ENCODE measurements at places on chromosomes 2 and 18.

DNA sequence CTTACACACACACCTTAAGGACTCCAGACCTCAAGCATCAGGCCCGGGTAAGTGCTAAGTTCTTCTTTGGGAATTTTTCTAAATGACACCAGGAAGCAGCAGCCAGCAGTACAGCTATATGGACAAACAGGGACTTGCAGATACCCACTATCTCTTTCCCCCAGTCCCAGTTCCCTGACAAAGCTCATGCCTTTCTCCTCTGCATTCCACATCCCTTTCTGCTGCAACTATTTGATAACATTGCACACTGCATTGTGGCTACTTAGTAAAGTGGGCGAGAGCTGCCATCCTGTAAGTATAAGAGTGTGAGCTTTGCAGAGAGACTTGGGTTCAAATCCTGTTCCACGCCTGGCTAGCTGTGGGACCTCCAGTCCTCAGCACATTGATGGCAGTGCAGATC, 14.0 kb upstream of the CD226 start:
- no peak for DNase-seq

DNA sequence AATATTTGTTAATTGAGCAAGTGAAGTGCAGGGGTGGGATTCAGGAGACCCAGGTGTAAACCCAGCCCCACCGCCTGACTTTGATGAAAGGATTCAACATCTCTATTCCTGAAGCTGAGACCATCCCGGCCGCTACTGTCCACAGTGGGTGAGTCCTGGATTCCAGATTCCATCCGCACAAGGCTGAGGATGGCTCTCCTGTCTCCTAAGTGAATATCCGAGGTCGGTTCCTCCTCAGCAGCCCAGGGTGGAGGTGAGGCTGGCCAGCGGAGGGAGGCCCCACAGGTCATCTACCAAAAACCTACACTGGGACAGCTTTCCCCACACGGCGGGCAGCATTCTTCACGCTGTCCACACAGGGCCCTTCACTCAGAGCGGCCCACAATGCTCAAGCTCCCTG, 57.6 kb downstream of the ACKR3 start:
- DNase-seq, result no peak

DNA sequence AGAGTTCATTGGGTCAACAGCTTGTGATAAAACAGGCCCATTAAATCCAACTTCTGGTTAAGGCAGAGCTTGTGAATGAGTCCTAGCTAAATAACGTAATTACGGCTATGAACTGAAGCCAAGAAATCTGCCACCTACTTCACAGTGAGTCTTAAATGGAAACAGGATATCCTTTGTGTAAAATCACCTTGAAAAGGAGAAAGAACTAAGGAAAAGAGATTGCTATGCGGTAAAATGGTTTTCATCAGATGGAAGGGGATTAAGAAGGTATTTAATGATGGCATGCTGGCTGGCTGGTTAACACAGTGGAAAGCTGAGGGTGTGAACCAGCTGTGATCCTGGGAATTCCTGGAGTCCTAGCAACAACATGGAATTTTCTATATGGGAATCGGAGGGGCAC, 156.6 kb downstream of the DOK6 start:
- DNase-seq, result no peak

GRCh38 chr2:208413931-208414330, 7.3 kb downstream of the PTH2R start:
- no peak for DNase-seq

- DNase-seq, result peak; percentile 40
These were observed 84.0 kb upstream of the PELI1 start for GRCh38 chr2:64228126-64228678.

- DNase-seq, result no peak
These were observed 578 bp downstream of the IWS1 start for GRCh38 chr2:127525691-127526131.

DNA sequence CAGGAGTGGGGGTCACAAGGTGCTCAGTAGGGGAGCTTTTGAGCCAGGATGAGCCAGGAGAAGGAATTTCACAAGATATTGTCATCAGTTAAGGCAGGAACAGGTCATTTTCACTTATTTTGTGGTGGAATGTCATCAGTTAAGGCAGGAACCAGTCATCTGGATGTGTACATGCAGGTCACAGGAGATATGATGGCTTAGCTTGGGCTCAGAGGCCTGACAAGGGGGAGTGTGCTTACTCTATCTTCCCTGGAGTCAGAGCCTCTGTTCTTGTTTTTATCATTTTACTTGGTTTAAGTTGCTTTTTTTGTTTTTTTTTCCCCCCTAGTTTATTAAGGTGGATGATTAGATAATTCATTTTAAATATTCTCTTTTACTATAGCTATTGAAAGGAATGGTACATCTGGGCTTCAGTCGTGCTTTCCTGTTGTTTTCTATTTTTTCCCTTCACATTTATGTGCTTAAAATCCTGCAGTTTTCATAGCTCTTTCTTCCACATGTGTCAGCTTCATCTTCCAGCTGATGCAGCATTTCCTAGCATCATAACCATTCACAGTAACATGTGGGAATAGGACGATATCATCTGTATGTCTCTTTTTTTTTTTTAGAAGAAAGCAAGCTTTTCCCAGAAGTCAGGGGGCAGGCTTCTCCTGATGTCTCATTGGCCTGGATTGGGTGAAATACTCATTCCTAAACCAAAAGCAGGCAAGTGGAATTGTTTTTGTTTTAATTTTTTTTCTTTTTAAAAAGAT, 15.4 kb downstream of the ZNF396 start:
- no peak for DNase-seq

DNA sequence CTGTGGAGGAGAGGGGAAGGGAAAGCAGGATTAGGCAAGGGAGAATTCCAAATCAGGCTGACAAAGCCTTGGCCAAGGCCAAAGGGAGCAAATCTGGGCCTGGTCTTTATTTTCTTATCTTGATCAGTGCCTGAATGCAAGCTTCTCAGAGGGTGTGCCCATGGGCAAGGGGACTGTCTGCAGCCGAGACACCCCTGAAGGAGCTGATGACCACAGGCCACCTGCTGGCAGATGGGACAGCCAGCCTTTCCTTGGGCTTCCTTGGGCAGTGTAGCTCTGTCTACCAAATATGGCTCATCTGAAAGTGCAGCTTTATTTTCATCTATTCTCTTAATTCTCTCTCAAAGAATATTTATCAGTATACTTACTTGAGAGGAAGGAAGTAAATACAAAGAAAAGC, 117.0 kb downstream of the PKP4 start:
- no peak for DNase-seq

- no peak for DNase-seq
These were observed 4.2 kb upstream of the SFXN5 start for GRCh38 chr2:73075477-73076373.

DNA sequence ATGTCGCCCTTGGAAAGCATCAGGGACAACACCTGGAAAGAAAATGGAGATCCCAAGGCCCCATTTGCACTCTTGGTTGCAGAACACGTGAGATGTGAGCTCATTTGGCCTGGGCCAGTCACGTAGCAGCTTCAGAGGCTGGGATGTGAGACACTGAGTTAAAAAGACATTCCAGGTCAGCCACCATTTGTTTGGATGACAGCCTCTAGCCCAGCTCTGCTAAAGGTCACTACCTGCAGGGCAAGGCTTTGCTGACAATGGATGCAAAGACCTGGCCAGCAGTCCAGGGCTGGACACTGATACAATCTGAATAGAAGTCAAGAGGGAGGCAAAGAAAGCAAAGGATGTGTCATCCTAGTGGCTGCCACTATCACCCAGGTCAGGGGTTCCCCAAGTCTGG, 83.9 kb upstream of the LRPPRC start:
- DNase-seq, result no peak

- no peak for DNase-seq
These were observed at the start of gene NEUROD1 for GRCh38 chr2:181680055-181680936. NEUROD1 (minus strand) TSS chr2:181680517; CDS start chr2:181678860, 1,657 bp downstream.

- DNase-seq, result no peak
These were observed 41.6 kb downstream of the NPPC start for GRCh38 chr2:231884438-231885140.

GRCh38 chr2:106120432-106120831, 73.7 kb downstream of the UXS1 start:
- DNase-seq, result no peak

DNA sequence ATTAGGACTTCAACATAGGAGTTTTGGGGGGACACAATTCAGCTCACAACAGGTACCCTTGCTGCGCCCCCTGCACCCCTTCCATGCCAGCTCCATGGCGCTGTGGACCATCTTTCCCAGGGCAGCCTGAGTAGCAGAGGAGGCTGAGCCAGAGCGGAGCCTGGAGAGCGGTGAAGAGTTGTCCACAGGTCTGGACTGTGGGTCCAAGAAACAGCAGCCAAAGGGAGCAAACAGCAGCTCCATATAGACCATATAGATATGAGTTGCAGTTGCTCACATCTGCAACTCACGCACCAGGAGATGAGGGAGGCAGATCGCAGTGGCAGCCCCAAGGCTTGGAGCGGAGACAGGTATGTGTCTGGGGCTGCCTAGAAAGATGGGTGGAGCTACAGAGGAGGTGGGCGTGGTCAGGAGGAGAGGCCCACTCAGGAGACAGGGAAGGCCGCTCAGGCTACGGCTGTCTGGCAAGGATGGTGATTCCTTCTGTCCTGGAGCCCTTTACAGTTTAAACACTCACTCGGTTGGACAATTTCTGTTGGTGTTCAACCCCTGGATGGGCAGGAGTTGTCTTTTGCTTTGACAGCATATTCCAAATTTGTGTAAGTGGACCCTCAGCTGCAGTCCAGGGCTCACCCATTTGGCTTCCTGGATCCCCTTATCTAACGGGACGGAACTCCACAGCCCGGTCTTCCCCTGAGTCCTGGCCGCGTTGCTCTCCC, 155.1 kb downstream of the LPIN1 start:
- no peak for DNase-seq

DNA sequence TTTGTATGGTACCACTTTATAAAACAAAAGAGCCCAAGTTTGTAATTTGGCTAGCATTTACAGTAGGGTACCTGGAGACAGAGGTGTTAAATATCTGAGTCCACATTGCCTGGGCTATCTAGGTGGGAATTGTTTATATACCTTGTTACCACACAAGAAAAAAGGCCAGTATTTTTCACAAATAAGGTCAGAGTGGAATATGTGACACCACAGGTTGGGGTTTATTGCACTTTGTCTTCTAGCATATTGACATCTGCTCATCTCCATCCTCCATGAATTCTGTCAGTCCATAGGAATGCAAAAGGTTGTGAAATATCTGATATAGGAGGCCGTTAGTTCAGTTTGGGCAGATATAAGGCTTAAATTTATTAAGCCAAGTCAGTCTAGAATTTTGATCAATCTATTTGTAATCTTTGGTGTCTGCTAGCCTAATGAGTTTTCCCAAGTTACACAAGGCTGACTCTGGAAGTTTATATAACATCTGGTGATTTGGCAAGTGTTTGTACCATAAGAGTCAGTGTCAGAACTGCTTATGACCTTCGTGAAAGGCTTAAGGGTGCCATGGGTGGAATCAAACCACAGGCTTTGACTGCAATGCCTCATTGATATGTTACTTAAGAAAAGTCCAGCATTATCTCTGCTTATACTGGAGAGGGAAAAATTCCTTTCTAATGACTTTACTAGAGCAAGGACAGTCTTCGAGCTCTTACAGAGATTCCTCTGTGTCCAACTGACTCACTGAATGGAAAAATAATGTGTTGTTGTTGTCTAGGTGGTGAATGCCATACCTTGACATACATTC, 11.3 kb upstream of the DPP4 start:
- DNase-seq, result no peak

DNA sequence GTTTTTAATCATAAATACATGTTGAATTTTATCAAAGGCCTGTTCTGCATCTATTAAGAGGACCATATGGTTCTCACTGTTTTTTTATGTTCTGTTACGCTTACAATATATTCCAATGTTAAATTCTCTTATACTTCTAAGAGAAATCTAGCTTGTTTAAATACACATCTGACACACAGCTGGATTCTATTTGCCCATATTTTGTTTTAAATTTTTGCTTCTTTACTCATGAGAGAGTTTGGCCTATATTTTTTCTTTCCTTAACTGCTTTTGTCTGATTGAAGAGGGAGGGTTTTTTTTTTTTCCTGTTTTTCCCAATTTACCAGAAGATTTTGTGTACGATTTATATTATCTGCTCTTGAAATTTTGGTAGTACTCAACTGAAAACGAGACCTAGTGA, 34.9 kb downstream of the RNF144A start:
- no peak for DNase-seq

DNA sequence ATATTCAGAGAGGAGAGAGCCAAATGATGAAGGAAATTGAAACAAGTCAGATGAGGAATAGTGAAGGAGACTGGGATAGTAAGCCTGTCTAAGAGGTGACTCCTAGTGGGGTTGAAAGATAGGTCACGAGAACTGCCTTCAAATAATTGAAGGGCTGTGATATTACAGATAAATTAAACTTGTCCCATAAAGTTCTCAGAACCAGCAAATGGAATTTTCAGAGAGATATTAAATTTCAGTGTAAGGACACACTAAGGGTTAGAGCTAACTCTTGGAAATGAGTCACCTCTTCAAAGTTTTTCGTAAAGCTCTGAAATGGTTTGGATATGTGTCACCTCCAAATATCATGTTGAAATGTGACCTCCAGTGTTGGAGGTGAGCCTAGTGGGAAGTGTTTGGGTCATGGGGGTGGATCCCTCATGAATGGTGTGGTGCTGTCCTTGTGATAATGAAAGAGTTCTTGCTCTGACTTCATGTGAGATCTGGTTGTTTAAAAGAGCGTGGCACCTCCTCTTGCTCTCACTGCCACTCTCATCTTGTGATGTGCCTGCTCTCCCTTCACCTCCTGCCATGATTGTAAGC, 87.3 kb downstream of the BABAM2 start:
- DNase-seq, result no peak

DNA sequence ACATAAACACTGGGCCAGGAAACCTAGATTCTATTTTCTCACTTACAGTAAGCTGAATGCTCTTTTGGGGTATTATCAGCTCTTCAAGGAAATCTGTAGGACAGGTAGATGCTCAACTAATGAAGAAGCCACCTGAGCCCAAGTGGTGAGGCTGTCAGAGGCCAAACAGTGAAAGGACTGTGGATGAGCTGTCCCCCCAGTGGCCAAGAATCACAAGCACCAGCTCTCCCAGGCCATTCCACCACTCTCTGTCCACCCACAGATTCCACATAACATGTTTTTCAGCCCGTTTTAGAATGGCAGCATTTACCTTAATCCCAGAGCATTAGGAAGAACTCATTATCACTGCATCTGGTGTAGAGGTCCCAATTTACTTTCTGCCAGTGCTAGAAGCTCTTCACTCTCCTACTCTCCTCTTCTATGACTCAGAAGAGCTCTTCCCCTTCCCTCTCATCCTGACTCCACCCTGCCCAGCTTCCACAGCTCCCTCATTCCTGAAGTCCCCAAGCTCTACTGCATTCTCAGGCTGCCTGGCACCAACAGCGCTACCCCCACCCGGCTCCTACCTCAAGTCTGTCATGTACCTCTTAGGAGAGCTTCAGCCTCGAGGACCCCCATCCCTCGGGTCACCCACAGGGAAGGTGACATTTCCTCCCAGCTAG, 43.8 kb upstream of the GORASP2 start:
- DNase-seq, result no peak

- DNase-seq, result no peak
These were observed at the start of gene KIF1A for GRCh38 chr2:240819858-240820606. KIF1A (minus strand) TSS chr2:240820219; CDS start chr2:240797752, 22,467 bp downstream.

- DNase-seq, result no peak
These were observed 34.3 kb downstream of the FMNL2 start for GRCh38 chr2:152369176-152369860.

Measured in cortex of kidney (tissue), 1 donor.